ENCODE measurements at places on chromosomes 3 and 15.

DNA sequence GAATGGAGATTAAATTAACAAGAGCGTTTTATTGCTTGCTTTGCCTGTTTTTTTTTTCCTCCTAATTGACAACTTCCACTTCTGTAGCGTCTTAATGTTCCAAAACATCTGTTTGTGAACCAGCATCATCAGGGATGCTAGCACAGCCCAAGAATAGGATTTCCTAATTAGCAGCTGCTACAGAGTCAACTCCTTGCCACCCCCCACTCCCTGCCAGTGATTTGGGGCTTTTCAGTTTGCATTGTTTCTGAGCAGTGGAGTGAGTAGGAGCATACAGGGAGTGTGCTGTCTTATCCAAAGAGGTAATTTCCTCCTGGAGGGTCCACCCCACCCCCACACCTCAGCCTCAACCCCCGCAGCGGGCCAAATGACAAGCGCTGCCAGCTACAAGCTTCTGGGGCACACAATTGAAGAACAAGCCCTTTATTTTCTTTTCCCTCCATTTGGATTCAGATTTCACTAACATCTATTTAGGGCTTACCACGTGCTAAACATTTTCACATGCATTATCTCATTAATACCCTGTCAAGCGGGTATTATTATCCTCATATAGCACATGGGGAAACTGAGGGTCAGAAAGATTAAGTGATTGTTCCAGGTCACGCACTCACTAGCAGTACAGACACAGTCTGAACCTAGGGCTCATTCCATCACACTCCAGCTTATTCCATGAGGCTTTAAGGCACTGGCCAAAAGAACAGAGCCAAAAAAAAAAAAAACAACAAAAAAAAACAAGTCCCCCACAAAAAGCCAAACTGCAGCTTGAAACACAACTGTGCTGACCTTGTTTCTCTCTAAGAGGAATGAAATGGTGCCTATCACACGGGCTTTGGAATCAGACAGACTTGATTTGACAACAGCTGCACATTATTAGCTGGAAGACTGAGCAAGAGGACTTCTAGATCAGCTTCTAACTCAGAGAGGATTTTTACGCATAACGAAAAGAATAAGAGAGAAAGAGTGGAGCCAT is 16.4 kb downstream of the HEG1 start:
- no peak for DNase-seq

- no peak for DNase-seq
Measured at GRCh38 chr15:73741321-73741836, 11.8 kb downstream of the INSYN1 start.

DNA sequence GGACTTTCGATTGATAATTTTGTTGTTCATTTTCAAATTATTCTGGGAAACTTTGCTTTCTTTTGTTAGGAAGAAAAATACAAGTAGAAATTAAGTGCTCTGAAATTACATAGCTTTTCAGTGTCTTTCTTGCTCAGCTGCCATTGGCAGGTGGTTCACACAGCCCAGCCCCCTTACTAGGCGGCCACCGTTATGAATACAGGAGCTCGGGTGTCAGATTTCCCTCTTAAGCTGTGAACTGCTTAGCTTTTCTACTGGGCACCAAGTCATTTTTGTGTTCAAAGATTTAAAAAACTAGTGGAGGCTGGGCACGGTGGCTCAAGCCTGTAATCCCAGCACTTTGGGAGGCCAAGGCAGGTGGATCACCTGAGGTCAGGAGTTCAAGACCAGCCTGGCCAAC is 55.2 kb downstream of the HMG20A start:
- DNase-seq = no peak

DNA sequence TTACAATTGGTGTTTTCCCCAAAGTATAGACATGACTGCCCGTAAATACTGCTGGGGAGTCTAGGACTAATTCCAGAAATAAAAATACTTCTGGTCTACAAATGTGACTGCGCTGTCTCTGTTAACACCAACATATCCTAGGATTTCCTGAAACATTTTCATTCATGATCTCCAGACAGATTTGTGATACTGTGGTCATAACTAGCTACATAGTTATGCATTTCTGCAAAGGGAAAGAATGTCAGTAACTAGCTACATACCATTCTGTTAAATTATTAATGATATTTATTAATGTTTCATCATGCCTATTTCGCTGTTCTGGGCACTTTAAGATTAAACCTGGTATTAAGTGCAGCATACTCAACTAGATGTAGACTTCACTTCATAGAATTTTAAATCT is 33.3 kb downstream of the SETD5 start:
- DNase-seq = no peak

DNA sequence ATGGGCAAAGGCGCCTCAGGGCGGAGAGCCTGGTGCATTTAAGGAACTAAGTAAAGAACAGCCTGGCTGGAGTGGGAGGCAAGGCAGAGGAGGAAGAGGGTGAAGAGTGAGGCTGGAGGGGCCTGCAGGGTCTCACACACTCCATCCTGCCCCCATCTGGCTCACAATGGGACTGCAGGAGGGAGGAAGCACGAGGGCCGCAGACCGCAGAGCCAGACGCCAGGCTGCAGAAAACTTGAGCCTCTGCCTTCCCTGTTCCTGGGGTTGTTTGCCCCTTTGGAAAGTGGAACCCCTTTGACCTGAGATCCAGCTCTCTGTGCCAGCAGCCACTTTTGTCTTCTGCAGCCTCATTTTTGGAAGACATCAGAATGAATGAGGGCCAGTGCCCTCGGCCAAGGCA is 138.0 kb downstream of the SRGAP3 start:
- no peak for DNase-seq

DNA sequence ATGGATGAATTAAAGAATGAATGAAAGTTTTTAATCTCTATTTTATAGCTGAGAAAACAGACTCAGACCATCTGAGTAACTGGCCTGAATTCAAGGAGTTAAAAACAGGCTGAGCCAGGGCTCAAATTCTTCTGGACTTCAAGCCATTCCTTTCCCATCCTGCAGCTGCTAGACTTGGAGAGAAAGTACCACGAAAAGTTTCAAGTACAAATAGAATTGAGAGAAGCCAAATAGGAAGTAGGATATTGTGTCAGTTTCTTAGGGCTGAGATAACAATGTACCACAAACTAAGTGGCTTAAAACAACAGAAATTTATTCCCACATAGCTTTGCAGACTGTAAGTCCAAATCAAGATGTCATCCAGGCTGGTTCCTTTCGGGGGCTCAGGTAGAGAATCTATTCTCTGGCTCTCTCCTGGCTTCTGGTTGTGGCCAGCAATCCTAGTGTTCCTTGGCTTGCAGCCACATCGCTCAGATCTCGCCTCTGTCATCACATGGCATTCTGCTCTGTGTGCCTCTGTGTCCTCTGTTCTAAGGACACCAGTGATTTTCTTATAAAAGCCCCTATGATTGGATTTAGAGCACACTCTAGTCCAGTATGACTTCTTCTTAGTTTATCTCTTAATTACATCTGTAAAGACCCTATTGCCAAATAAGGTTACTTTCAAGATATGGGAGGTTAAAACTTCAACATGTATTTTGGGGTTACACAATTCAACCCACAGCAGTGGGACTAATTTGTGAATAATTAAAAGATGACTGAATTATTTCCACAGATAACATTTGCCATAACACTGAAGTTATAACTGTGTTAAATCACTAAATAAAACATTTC is 25.7 kb upstream of the GOLIM4 start:
- DNase-seq = no peak

GRCh38 chr3:148147903-148148302 is 549.8 kb upstream of the AGTR1 start:
- DNase-seq = no peak

DNA sequence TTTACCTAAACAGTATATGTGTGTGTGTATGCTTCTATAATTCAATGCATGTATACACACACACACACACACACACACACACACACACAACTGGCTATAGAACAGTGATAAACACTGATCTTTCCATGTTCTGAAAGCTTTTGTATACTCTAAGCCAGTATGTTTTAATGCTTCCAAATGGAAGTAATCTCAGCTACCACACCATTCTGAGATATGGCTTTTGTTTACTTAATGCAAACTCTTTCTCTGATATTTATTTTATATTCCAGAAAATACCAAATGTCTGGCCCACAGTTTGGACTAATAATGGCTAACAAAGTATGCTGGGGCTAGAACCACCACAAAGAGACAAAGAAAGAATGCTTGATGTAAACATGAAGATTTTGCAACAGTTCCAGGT is 199.4 kb upstream of the ARHGEF26 start:
- no peak for DNase-seq

GRCh38 chr3:114974387-114974786 is 172.7 kb downstream of the ZBTB20 start:
- DNase-seq = no peak

DNA sequence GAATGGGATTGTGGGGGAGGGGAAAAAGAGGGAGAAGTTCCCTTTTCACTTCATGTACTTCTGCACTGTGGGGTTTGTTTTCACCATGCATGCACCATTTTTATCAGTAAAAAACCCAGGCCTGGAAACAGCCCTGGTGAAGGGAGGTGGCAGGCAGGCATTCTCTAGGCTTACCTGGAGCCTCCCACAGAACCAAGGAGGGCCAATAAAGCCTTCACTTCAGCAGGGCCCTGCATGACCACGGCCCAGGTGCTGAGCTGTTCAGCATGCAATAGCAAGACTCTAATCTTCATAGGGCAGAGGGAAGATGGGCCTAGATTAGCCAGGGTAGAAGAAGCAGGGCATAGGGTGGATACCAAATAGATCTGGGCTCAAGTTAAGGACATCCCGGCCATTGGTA is 49.6 kb downstream of the SCN5A start:
- no peak for DNase-seq

GRCh38 chr3:11536132-11536935 is 107.4 kb downstream of the VGLL4 start:
- no peak for DNase-seq

GRCh38 chr15:78087951-78088772 is 4.2 kb upstream of the SH2D7 start:
- no peak for DNase-seq
